ENCODE measurements at places on chromosomes 5 and 9.

- no peak for DNase-seq
Measured at GRCh38 chr5:67181648-67182221, 14.9 kb downstream of the CD180 start.

- DNase-seq: no peak
Measured at GRCh38 chr9:36093384-36093783, 43.1 kb upstream of the GLIPR2 start.

DNA sequence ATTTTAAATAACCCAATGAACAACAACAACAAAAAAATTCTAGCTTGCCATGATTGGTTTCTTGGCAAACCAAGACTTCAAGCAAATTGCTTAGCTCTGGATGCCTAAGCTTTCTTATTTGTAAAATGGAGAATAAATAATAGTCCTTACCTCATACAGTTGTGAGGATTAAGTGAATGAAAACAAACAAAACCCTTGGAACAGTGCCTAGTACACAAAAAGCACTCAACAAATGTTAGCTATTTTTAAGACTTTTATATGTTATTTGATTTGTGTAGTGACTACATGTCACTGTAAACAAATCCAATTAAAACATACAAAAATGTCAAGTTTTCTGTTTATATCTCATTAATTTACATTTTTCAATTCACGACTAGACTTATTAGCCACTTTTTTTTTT lies 13.5 kb upstream of the HOMER1 start:
- no peak for DNase-seq

DNA sequence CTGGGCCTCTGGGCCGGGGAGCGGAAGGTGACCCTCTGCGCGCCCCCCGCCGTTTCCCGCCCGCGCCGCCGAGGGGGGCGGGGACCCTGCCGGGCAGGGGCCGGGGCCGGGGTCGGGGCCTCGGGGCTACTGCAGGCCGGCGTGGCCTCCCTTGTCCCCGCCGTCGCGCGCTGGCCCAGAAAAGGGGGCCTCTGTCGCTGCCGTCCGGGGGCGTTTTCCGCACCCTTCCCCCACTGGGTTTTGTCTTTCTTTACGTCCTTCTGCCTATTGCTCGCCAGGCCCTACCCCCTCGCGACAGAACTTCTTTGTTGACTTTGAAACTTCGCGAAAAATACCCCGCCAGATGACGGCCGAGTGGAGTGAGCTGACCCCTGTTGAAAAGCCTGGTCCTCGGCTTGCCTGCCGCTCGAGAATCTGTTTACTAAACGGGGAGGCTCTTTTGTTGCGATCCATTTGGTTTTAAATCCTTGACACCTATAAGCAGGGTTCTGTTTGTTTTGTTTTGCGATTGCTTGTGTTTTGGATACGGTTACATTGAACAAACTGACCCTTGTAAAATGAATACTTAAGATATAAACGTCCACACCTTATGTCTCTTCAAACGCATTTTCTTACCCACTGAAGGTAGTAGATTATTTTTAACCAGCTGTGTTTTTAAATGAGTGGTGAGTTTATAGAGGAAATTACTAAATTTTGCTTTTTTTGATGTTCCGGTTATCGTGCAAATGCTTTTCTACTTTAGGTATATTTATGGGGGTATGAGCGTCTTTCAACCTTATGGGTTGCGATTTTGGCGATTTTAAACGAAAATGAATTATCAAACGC lies 765 bp downstream of the MARCHF6 start:
- peak; percentile 58 for DNase-seq

- DNase-seq: no peak
Measured at GRCh38 chr5:982377-983237, 26.0 kb upstream of the NKD2 start.

DNA sequence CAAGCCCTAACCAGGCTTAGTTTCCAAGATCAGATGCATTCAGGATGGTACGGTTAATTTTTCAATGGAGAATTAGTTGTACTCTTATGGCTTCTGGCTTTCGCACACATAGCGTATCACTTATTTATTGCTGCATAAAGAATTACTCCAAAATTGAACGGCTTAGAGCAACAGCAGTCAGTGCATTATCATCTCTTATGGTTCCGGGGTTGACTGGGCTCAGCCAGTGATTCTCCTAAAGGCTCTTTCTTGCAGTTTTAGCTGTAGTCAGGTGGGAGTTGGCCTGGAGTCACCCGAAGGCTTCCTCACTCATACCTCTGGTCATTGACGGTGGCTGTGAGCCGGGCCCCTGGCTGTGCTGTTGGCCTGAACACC lies 595 bp upstream of the GRHPR start:
- DNase-seq: no peak

GRCh38 chr5:127515693-127516440 lies 1.6 kb upstream of the PRRC1 start:
- DNase-seq: no peak

- no peak for DNase-seq
Measured at GRCh38 chr5:102077920-102078319, 218.2 kb downstream of the SLCO4C1 start.

DNA sequence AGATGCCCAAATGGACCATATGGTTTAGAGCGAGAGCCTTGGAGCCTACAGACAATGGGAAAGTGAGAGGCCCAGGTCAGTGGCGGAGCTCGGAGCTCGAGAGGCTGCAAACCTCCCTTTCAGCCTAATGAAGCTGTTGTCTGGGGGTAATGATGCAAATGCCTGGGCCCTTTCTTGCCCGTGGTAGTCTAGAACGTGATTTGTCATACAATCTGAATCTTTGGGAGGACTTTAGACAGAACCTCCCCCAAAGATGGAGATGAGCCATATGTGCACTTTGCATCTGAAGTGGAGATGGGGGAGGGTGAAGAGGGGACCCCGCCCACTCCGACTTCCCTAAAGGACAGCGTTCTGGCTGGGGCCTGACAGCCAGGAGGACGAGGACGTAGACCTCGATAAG lies 10.3 kb upstream of the NEUROG1 start:
- no peak for DNase-seq

DNA sequence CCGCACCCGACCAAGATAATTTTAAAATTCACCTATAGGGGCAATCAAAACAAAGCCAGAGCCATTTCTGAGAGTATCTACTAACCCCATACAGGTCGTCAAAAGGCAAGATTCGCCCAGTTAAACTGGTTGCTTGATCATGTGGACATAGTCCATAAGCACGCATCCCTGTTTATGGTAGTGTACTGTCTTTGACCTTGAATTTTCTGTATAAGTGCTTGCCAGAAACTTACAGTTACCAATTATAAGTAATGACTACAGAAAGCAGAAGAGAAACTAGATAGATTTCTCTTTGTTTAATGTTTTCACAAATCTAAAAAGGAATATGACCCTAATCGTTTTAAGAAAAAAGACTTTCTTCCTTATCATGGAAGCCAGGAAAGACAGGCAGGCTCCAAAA lies 25.6 kb downstream of the SLC31A1 start:
- no peak for DNase-seq

- DNase-seq: no peak
Measured at GRCh38 chr9:109444771-109445320, 53.3 kb downstream of the PTPN3 start.

- DNase-seq: no peak
Measured at GRCh38 chr5:154653764-154654485, 101.3 kb upstream of the LARP1 start.

- no peak for DNase-seq
Measured at GRCh38 chr9:73165911-73166310, 14.2 kb downstream of the ANXA1 start.

GRCh38 chr9:37119360-37119759 lies 1.0 kb upstream of the ZCCHC7 start:
- DNase-seq: no peak

DNA sequence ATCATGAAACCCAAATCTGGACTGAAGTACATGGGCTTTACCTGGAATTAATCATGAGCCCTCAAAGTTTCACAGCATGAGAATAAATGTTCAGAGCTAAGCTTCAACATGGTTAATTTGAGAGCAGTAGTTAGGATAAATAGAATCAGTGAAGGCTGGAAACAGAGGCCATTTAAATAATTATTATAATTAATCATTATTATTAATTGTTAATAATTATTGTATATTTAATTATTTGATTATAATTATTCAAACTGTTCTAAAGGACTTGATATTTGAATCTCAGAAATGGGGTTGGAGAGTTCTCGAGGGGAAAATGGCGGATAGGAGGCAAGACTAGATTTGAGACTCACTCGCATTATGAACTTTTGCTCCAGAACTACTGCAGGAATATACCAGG lies 119.6 kb upstream of the ITGA1 start:
- DNase-seq: no peak

GRCh38 chr5:156330141-156330870 lies 3.3 kb downstream of the SGCD start:
- no peak for DNase-seq

DNA sequence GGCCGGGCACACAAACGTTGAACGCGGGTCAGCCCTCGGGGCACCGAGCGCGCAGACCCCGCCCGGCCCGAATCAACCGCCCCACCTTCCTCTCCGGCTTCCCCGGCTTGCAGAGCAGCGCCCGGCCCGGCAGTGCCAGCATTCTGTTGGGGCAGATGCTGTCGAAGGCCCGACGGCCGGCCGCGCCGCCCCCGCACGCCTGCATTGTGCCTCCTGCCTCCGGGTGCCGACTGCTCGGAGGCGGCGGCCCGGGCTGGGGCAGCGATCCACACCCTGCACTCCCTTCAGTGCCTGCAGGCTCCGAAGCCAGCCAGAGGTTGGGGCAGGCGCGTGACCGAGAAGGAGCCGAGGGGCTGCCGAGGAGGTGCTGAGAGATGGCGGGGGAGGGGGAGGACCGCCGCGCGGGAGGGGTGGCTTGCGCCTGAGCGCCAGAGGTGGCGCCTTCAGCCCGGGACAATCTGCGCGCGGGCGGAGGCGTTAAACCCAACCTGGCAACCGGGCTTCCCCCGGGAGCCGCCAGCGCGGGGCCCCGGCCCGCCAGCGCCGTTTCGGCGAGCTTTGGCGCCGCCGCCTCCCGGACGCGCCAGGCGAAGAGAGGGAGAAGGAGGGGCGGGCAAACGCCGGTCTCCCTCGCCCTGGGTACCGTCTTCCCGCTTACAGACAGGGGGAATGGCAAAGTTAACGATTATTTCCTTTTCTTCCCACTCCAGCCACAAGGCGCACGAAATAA lies at the start of gene MCIDAS:
Gene MCIDAS (minus strand): TSS at position 382 of the 730 bp plus-strand sequence. CDS start 177 bp downstream, at position 205.
- peak; percentile 81 for DNase-seq
